ENCODE measurements at places on chromosomes 1 and 21.

- no peak for DNase-seq
Observed at GRCh38 chr1:19287436-19288185, 959 bp downstream of the AKR7A3 start.

DNA sequence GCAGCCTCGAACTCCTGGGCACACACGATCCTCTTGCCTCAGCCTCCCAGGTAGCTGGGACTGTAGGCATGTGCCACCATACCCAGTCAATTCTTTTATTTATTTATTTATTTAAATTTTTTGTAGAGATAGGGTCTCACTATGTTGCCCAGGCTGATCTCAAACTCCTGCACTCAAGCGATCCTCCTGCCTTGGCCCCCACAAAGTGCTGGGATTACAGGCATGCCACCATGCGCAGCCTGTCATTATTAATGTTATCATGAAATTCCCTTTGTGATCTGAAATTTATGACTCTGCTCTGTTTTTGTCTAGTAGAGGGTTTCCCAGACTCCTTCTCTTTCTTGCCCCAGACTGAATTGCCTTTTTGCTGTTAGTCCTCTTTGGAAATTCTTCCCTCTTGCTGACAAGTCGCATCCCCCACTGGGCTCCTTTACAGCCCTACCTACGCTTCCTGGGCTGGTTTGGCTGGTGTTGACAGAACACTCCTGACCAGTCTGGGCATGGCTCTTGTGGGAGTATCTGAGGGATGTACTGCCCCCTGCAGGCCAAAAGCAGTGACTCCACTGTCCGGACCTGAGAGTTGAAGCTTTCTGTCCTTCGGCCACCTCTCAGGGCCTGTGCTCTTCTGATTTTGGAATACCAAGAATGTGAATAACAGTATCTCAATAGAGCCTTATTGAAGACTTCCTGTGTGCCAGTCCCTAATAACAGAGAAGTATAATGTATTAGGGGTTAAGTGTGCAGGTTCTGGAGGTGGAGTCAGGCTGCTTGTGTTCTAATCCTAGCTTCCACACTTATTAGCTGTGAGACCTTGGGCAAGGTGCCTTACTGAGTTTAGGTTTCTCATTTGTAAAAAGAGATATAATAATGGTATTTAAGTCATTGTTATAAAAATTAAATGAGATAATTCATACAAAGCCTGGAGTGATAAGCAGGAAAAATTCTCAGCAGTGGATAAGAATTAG is 28.2 kb downstream of the TCEANC2 start:
- no peak for DNase-seq

GRCh38 chr1:157691285-157691920 is 9.2 kb downstream of the FCRL3 start:
- no peak for DNase-seq

DNA sequence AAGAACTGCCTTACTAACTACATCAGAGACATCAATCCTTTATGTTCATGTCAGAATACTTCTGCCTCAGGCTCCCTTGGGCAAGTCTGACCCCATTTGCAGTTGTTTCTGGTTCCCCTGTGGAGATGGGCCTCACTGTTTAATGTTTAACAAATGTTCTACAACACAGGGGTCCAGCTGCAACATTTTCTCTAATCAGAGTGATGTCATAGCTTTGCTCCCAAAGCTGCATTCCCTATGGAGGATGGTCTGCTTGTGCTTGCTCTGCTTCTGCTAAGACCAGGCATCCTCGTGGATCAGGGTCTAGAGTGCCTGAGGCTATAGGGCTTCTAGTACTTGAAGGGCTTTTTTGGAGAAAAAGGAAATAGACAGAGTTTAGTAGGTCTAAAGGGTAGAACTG is 1071.2 kb downstream of the TTLL7 start:
- no peak for DNase-seq

DNA sequence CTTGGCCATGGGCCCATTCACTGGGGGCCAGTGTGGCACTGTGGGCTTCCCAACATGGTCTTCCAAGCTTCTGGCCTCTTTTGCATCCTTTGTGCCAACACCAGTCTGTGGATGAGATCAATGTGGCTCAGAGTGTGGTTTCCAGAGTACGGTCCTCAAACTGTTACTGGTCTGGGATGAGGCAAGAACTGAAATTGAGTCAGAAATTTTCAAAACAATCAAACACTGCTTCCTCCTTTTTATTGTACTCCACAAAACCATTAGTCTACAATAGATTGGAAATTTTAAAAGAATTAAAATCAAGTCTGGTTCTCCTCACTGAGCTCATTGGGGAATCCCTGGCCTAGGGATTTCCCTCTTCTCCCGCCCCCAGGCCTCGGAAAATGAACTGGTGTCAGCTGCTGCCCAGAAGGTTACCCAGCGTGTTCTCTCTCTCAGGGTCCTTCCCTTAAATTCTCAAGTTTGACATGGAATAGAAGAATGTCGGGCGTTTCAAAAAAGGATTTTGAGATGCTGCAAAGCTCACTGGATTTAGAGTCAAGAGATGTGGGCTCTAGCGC is 222.0 kb downstream of the SDCCAG8 start:
- no peak for DNase-seq

DNA sequence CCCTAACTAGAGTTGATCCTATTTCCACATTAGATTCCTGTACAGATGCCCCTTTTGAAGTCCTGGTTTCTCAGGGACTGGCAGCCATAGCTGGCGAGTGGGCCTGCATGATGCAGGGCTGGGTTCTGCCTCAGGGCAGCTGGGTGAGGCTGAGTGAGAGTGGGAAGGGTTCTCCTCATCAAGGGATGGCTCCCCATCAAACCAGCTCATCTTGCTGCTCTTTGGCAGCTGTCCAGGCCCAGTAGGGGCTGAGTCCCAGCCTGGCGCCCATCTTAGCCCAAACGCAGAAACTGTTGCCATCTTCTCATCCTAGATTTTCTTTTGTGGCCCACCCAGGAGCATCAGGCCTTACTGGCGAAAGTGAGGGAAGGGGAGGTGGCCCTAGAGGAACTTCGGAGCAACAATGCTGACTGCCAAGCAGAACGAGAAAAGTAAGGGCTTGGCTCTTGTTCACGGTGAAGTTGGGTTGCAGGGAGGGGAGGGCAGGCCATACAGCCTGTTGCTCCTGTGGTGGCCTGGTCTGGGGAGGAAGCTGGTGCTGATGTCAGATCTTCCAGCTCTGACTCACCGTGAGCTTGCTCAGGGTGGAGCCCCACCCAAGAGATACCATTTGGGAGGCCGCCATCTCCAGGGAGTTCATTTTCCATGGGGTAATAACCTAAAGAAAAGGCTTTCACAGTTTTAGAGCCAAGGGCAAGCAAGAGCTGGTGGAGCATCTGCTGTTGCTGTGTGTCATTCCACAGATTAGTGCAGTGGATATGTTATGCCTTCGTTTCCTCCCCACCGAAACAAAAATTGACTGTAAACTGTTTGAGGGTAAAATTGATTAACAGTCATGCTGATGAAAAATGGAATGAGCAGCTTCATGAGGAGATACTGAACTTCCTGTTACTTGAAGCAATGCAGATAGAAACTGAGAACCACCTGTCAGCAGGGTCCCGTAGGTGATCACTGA is 34.7 kb downstream of the TUFT1 start:
- DNase-seq = no peak

DNA sequence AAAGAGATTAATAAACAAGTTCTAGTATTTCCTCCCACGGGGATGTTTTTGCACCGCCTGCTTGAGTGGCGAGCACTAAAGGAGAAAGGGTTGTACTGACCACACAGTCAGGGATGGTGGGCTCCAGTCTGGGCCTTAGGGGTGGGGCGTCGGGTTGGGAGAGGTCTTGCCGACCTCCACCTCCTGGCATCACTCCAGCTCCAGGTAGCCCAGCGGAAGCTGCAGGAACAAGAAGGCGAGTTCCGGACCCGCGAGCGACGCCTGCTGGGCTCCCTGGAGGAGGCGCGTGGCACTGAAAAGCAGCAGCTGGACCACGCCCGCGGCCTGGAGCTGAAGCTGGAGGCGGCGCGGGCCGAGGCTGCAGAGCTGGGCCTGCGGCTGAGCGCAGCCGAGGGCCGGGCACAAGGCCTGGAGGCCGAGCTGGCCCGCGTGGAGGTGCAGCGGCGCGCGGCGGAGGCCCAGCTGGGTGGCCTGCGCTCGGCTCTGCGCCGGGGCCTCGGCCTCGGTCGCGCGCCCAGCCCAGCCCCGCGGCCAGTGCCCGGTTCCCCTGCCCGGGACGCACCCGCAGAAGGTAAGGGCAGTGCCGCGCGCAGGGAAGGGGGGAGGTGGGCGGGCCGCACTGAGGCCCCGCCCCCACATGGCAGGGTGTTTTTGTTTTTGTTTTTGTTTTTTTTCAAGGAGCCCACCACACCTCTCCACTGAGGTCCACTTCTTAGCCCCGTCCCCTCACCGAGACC is 19.7 kb downstream of the MFAP2 start:
- no peak for DNase-seq

- no peak for DNase-seq
Observed at GRCh38 chr1:221714227-221715152, 27.4 kb downstream of the DUSP10 start.

DNA sequence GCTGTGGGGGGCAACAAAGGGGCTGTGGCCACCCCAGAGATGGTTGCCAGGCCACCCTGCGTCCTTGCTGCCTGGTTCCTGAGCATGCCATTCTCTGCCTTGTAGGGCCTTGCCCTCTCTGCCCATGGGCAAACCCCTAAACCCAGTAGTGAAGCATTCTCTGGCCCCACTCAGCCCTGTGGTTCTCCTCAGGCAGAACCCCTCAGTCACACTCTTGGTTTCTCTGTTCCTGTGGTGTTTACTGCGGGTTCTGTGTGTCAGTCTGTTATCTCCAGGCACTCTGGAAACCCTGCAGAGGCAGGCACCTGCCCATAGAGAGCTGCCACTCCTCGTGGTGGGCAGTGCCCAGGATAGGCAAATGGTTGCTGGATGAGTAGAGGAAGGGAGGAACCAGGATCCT is 41.1 kb upstream of the IL19 start:
- no peak for DNase-seq

DNA sequence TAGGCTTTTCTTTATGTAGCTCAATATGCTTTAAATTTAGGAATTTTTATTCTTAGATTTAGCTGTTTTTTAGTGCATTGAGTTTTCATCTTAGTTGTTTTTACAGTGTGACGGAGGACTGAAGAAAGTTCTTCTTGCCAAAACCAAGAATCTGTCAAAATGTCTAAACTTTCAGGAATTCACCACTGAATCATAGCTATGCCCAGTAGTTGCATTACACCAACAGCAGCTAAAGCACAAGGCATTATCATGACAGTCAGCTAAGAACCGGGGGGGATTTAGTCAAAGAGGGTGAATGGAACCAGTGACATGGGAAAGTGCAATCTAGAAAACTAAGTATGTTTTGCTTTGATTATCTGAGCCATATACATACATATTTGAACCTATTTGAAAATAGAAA is 6.5 kb upstream of the C1orf146 start:
- no peak for DNase-seq

DNA sequence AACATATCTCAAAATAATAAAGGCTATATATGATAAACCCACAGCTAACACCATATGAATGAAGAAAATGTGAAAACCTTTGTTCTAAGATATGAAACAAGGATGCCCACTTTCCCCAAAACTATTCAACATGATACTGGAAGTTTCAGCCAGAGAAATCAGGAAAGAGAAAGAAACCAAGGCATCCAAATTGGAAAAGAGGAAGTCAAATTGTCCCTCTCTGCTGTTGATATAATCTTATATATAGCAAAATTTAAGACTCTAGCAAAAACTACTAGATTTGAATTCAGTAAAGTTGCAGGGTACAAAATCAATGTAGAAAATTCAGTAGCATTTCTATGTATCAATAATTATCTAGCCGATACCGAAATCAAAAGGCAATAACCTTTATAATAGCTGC is 4.3 kb upstream of the OR10Z1 start:
- no peak for DNase-seq

GRCh38 chr1:119771770-119772169 is 3.1 kb upstream of the HMGCS2 start:
- DNase-seq = no peak

- DNase-seq = peak; percentile 15
Observed at GRCh38 chr21:39385299-39386145, 36.6 kb upstream of the HMGN1 start.

GRCh38 chr1:192442736-192443135 is 125.9 kb downstream of the RGS21 start:
- no peak for DNase-seq

- DNase-seq = peak; percentile 2
Observed at GRCh38 chr1:201348211-201348566, 29.3 kb downstream of the TNNT2 start.

DNA sequence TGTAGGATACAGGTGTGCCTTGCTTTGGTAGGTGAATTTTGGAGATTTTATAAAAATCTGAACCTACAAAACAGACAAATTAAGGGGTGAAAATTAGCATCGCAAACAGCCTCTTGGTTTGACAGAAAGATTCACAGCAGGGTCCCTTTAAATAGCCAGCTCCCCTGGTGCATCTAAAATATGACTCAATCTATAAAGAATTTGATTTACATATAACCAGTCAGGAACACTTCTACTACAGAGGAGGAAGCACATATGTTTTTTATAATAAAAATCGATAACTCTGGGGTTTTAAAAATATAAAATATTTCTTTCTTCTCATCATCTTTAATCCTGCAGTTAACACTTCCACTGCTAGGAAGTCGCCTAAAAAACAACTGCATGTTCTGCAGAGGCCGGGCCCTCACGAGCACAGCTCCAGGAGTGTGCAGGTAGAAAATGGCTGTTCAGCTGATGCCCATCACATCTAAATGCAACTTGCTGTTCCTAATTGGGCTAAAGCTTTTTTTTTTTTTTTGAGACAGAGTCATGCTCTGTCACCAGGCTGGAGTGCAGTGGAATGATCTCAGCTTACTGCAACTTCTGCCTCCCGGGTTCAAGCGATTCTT is 203.4 kb downstream of the HS2ST1 start:
- no peak for DNase-seq

DNA sequence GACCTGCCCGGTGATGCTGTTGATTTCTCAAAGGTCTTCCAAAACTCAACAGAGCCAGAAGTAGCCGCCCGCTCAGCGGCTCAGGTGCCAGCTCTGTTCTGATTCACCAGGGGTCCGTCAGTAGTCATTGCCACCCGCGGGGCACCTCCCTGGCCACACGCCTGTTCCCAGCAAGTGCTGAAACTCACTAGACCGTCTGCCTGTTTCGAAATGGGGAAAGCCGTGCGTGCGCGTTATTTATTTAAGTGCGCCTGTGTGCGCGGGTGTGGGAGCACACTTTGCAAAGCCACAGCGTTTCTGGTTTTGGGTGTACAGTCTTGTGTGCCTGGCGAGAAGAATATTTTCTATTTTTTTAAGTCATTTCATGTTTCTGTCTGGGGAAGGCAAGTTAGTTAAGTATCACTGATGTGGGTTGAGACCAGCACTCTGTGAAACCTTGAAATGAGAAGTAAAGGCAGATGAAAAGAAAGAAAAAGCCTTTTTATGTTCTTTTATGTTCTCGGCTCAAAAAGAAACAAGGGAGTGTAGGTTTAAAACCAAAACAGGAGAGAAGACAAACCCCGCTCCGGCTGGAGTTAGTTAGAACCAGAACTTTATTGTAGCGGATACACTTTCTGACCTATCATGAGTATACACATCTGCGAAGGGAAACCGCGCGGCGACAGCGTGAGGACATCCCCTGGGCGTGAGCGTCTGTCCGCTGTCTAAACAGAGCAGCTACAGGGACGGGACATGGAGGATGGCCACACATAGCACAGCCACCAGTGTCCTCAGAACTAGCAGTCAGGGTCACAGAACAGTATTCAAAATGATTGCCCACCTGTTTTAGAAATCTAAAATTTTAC is 77.1 kb downstream of the PIK3CD start:
- no peak for DNase-seq

All from NCI-H524 treated with DMSO at 0.1 percent for 48 hours (cell line).